ENCODE measurements at places on chromosomes 4 and X.

DNA sequence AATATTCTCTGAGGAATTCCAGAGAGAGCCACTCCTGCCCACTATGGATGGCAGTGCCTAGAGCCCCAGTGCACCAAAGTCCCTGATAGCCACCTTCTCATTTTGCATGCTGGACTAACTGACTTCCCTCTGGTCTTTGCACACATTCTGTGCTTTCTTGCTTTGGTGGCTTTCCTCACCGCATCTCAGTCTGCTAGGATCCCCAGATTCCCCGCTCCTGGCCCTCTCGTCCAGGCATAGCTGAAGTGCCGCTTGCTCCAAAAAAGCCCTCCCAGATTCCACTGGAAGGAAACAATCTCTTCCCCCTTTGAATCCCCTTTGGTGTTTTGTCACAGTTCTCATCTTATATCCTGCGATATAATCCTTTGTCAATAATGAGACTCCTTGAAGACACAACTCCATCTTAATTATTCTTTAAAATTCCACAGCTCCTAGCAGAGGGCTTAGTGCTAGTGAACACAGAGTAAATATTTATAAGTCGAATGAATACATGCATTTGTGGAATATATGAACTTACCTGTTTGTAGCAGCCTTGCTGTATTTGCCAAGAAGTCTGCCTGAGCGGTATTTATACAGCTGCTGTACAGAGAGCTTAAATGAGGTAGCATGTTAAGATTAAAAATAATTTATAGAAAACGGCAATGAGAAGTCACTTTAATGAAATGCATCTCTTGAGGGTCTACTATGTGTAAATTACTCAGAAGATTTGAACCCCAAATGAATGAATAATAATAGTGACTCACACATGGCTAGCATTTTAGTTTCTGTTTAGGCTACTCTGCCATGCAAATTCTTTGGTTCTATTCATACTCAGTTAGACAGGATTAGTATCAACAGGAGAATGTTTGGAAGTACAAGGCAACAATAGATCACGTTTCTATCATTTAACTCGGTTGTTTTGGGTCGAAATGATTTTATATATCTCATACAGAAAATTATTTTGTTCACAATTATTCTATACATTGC lies 421.9 kb upstream of the TENM3 start:
- H3K36me3 ChIP-seq, result no peaks in the 10 kb centered on the region
- no peak overlapping the region for H3K4me3 ChIP-seq
- H3K27me3 ChIP-seq, result no peaks in the 10 kb centered on the region

DNA sequence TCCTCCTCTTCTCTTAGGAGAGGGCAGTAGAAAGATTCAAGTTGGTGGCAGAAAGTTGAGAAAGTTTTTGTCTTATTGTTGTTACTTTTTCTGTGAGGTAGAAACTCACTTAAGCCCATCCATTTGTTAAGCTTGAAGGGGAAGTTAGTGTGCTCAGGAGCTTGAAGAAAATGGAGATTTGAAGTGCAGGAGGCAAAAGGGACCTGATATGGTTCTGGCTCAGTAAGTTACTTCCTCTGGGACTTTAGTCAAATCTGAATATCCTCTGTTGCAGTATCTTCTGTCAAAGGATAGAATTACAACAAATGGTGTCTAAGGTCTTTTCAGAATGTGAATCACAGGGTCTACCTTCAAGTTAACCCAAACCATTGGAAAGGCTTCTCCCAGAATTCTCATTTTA lies 46.2 kb downstream of the CXCL13 start:
- no peak overlapping the region for H3K4me3 ChIP-seq
- H3K36me3 ChIP-seq, result no peaks in the 10 kb centered on the region
- H3K4me1 ChIP-seq, result peaks cover 8% of the 10 kb centered on the region

DNA sequence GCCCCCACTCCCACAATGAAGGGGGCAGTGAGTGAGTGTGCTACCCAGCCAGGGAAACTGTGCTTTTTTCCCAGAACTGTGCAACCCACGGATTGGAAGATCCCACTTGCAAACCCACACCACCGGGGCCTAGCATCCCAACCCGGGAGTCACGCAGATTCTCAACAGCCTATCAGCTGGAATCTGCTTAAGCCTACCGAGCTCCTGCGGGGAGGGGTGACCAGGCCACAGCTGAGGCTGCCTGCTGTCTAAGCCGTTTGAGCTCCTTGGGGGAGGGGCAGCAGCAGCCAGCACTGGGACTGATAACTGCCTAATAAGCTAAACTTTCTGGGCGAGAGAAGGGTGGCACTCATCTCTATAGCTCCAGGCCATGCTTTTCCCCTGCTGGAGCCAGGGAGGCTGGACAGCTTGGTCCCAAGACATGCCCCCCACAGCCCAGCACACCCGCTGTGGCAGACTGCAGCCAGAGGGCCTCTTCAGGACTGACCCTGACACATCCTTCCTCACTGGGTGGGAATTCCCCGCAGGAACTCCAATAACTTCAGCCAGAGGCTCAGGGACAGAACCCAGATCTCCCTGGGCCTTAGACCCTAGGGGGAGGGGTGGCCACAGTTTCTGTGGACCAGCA lies 161.3 kb upstream of the MAGEB18 start:
- H3K27me3 ChIP-seq, result no peaks in the 10 kb centered on the region
- H3K4me3 ChIP-seq, result no peak overlapping the region
- H3K4me1 ChIP-seq, result no peaks in the 10 kb centered on the region
- DNase-seq, result no peak
- no peak overlapping the region for H3K27ac ChIP-seq
- H3K36me3 ChIP-seq, result no peaks in the 10 kb centered on the region

GRCh38 chr4:73189274-73189810 lies 69.3 kb downstream of the ANKRD17 start:
- no peaks in the 10 kb centered on the region for H3K36me3 ChIP-seq
- no peaks in the 10 kb centered on the region for H3K4me1 ChIP-seq
- H3K4me3 ChIP-seq, result no peak overlapping the region
- H3K27me3 ChIP-seq, result no peaks in the 10 kb centered on the region

GRCh38 chr4:93317057-93317456 lies 511.5 kb upstream of the ATOH1 start:
- no peak overlapping the region for H3K27ac ChIP-seq
- no peak overlapping the region for H3K4me3 ChIP-seq
- no peaks in the 10 kb centered on the region for H3K4me1 ChIP-seq
- no peaks in the 10 kb centered on the region for H3K27me3 ChIP-seq

GRCh38 chr4:114600672-114601071 lies 2.1 kb downstream of the UGT8 start:
- peaks cover 26% of the 10 kb centered on the region for H3K27me3 ChIP-seq
- H3K27ac ChIP-seq, result no peak overlapping the region
- H3K36me3 ChIP-seq, result no peaks in the 10 kb centered on the region

DNA sequence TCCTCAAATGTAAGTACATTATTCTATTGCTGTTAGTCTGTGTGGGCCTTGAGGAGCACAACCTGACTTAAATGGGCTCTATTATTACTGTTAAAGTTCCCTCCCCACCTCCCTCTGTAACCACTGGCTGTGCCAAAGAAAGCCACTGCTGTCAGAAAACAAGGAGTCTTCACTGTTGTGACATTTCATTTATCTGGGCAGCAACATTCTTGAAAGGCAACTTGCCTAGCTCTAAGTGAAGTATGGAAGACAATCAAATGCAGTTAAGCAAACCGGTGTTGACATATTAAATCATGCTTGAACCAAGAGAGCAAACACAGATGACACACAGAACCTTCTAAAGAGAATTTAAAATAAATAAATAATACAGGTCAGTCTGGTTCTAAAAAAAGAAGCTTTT lies 81.0 kb downstream of the EPHA5 start:
- H3K27ac ChIP-seq, result no peak overlapping the region
- no peak overlapping the region for H3K4me3 ChIP-seq
- H3K27me3 ChIP-seq, result no peaks in the 10 kb centered on the region
- no peaks in the 10 kb centered on the region for H3K4me1 ChIP-seq
- H3K36me3 ChIP-seq, result no peaks in the 10 kb centered on the region

DNA sequence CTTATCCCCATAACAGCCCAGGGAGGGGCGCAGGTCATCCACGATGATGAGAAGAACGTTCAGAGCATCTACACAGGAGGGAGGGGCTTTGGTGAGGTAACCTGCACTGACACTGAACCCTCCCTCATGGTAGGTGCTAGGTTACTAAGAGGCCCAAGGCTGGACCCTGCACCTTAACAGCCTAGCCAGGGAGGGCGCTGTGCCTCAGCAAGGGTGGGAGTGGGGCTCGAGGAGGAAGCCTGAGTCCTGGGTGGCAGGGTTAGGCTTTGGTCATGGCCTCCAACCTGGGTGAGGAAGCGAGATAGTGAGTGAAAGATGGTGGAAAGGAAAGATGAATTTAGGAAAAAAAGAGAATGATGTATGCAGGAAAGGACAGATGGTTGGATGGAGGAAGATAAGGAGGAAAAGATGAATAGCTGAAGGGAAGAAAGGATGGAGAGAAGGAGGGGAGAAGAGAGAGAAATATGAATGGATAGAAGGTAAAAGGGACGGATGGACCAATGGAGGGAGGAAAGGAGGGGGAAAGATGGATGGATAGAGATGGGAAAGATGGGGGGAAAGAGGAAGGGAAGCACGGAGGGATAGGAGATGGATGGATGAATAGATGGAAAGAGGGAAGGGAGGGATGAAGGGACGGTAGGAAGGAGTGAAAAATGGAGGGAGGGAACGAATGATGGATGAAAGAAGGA lies 736 bp downstream of the IDS start:
- H3K27ac ChIP-seq, result peak overlapping the region; percentile 92
- no peaks in the 10 kb centered on the region for H3K27me3 ChIP-seq
- H3K36me3 ChIP-seq, result peaks cover 26% of the 10 kb centered on the region
- peak overlapping the region; percentile 66 for H3K4me3 ChIP-seq
- no peaks in the 10 kb centered on the region for H3K4me1 ChIP-seq

DNA sequence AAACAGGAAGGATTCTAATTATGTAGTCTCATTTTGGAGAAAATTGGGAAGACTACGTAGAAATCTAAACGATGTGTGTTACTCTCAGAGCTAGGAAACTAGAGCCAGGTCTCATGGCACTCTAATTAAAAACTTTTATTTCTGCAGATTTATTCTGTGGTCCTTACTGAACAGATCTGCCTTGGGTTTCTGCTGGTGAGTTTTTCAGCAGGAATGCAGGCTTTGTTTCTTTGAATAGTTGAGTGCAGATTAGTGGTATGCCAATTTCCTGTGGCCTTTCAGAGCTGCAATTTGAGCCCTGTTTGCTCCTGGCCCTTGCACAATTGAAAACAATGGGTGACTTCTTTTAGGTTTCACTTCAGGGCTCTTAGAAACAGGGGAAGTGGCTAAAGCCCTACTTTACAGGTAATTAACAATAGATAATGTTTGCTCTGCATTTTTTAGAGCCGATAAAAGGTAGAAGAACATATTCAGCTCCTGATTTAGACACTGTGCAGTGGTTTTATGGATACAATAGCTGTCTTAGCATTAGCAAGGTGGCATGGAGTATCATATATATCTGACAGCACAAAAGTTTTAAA lies 21.8 kb downstream of the SPRY1 start:
- H3K36me3 ChIP-seq, result no peaks in the 10 kb centered on the region
- H3K27me3 ChIP-seq, result no peaks in the 10 kb centered on the region
- no peak overlapping the region for H3K4me3 ChIP-seq
- no peak for DNase-seq

DNA sequence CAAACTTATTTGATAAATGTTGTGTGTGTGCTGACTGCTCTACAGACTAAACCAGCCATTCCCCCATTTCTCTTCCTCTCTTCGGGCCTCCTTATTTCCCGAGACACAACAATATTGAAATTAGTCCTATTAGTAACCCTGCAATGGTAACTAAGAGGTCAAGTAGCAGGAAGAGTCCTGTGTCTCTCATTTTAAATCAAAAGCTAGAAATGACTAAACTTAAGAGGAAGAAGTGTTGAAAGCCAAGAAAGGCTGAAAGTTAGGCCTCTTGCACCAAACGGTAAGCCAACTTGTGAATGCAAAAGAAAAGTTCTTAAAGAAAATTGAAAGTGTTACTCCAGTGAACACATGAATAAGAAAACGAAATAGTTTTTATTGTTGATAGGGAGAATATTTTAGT lies 357.8 kb upstream of the SLC7A11 start:
- H3K4me3 ChIP-seq, result no peak overlapping the region
- no peak for DNase-seq
- H3K27me3 ChIP-seq, result no peaks in the 10 kb centered on the region
- H3K36me3 ChIP-seq, result no peaks in the 10 kb centered on the region
- H3K4me1 ChIP-seq, result no peaks in the 10 kb centered on the region
- H3K27ac ChIP-seq, result no peak overlapping the region

GRCh38 chrX:121579016-121579760 lies 531.8 kb downstream of the GLUD2 start:
- H3K36me3 ChIP-seq, result no peaks in the 10 kb centered on the region
- no peaks in the 10 kb centered on the region for H3K4me1 ChIP-seq
- DNase-seq, result no peak
- H3K27me3 ChIP-seq, result no peaks in the 10 kb centered on the region
- no peak overlapping the region for H3K27ac ChIP-seq

- no peaks in the 10 kb centered on the region for H3K27me3 ChIP-seq
- H3K4me3 ChIP-seq, result no peak overlapping the region
- no peaks in the 10 kb centered on the region for H3K4me1 ChIP-seq
- DNase-seq, result no peak
These were observed 638.3 kb upstream of the GRIA3 start for GRCh38 chrX:122545778-122546177.

- peaks cover 38% of the 10 kb centered on the region for H3K36me3 ChIP-seq
- no peak overlapping the region for H3K4me3 ChIP-seq
- no peaks in the 10 kb centered on the region for H3K4me1 ChIP-seq
- H3K27me3 ChIP-seq, result no peaks in the 10 kb centered on the region
These were observed 42.9 kb downstream of the EVC start for GRCh38 chr4:5753766-5754528.

DNA sequence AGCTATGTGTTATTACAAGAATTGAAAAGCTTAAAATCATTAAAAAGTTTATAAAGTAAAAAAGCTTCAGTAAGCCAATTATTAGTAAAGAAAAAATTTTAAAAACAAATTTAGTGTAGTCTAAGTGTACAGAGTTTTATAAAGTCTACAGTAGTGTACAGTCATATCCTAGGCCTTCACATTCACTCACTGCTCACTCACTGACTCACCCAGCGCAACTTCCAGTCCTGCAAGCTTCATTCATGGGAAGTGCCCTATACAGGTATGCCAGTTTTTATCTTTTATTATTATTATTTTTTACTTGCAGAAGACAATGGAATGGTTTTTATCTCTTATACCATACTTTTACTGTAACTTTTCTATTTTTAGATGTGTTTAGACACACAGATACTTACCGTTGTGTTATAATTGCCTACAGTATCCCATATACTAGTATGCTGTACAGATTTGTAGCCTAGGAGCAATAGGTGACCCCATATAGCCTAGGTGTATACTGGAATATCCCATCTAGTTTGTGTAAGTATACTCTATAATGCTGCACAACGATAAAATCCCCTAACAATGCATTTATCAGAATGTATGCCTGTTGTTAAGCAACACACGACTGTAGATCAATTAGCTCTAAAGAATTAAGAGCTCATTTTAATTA lies 230.7 kb downstream of the DCLK2 start:
- no peaks in the 10 kb centered on the region for H3K27me3 ChIP-seq
- no peak overlapping the region for H3K4me3 ChIP-seq
- H3K27ac ChIP-seq, result no peak overlapping the region
- peaks cover 5% of the 10 kb centered on the region for H3K4me1 ChIP-seq

GRCh38 chrX:774536-774935 lies 143.9 kb downstream of the SHOX start:
- H3K27me3 ChIP-seq, result no peaks in the 10 kb centered on the region
- H3K4me1 ChIP-seq, result no peaks in the 10 kb centered on the region
- no peak overlapping the region for H3K4me3 ChIP-seq
- DNase-seq, result peak; percentile 12

- no peak for DNase-seq
- no peaks in the 10 kb centered on the region for H3K27me3 ChIP-seq
- H3K4me3 ChIP-seq, result no peak overlapping the region
- H3K27ac ChIP-seq, result no peak overlapping the region
- no peaks in the 10 kb centered on the region for H3K4me1 ChIP-seq
- no peaks in the 10 kb centered on the region for H3K36me3 ChIP-seq
These were observed 404.7 kb upstream of the GNPDA2 start for GRCh38 chr4:45131020-45131419.

Data from upper lobe of right lung (tissue), 1 donor.